ENCODE measurements at places on chromosomes 3 and 15.

- no peak for DNase-seq
Measured at GRCh38 chr3:184733181-184733580, 21.3 kb upstream of the MAGEF1 start.

DNA sequence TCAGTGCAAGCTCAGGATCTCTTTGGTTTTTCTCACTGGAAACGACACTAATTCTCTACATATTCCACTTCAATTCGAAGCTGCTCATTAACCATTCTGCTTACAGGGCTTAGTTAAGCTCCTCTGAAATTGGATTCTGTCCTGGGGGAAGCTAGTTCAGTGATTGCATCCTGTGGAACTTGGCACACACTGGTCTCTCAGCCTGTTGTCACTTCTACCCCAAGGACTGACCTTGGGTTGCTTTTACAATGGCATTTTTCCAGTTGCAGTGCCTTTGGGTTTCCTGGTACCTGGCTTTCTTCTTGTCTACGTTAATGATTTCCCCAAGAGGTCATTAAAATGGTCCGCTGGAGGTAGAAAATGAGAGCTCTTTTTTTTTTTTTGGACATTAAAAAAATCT lies 33.3 kb upstream of the GABRB3 start:
- no peak for DNase-seq

- no peak for DNase-seq
Measured at GRCh38 chr15:23424111-23424904, 22.7 kb downstream of the GOLGA6L2 start.

DNA sequence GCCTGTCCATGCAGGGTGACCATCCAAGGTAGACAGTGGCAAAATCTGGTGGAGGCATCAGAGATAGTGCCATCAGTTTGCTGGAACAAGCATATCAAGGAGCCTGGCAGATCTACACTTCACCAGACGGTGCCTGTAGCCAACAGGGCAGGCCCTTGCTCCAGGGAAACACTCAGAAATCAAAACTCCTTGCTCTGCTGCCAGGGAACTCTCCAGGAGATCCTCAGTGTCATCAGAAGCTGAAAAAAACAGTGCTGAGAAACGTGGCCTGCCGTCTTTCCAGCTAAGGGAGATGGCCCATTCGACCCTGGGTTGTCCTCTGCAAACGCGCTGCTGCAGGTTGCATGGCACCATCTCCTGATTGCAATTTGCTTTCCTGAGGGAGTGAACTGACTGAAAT lies 30.5 kb upstream of the ATP13A3 start:
- DNase-seq = no peak

- no peak for DNase-seq
Measured at GRCh38 chr3:39506863-39507262, 39.4 kb downstream of the MOBP start.

- no peak for DNase-seq
Measured at GRCh38 chr3:185422677-185423076, 59.7 kb downstream of the MAP3K13 start.

GRCh38 chr3:20975188-20975651 lies 775.8 kb downstream of the ZNF385D start:
- DNase-seq = no peak

- DNase-seq = no peak
Measured at GRCh38 chr3:149765762-149766334, 13.6 kb upstream of the COMMD2 start.

DNA sequence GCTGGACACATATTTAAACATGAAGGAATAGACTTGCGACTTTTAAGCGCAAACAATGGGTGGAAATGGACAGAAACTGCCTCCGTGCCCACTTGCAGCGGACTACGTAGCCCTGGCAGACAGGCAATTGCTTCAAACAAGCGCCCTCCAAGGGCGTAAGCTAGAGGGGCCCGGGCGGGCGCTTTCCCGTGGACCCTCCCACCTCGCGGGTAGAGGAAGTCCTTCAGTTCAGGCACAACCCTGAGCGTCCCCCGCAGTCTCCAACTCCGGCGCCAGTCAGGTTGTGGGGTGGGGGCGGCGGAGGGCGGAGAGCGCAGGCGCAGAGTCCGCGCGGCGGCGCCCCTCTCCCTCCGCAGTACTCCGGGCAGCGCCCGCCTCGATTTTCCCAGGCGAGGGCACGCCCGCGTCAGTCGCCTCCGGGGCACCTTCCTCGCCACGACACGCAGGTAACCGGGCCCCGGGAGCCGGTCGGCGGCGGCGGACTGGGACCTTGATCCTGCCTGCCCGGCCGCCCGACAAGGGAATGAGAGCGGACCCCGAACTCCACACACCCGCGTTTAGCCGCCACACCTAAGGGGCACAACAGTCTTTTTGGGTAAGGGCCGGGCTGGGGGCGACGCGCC lies at the start of gene SLC35G2:
Gene SLC35G2, plus strand, starts transcription at position 358 of the 623 bp plus-strand sequence. CDS start 35,335 bp downstream, outside the sequence.
- no peak for DNase-seq

GRCh38 chr3:151216641-151217607 lies 13.9 kb upstream of the GPR171 start:
- no peak for DNase-seq

GRCh38 chr15:47340571-47340920 lies 376.8 kb upstream of the SEMA6D start:
- DNase-seq = no peak

- DNase-seq = no peak
Measured at GRCh38 chr15:76916369-76916768, 11.2 kb upstream of the SCAPER start.

GRCh38 chr3:124878561-124879336 lies 8.4 kb downstream of the ITGB5 start:
- DNase-seq = no peak

DNA sequence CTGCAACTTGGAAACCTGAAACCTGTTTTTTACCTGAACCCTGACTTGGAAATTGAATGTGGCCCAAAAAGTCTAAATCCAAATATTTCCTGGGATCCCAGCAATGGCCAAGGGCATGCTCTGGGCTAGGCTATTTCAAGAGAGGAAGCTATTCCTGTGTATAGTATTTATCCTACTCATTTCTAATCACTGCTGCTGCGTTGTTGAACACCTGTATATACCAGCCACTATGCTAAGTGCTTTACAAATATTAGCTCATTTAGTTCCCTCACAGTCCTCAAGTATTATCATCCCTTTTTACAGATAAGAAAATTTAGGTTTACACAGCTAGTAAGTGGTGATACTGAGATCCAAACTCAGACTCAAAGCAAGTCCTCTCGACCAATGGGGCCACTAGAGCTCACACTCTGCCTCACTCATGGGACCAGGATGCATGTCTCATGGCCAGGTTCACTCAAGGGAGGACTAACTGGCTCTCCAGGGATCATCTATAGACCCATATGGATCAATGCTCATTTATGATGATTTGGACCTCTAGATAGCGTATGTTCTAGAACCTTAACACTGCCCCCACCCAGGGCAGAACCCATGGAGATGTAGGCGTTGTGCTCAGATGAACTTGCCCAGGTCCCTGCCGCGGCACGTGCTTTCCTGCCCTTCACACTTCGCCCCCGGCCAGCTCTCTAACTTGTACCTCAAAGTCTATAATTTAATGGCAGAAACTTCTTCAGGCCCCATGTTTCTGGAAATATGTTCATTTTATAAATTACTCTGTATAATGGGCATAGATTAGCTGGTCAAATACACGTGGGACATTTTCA lies 2.6 kb upstream of the CCR4 start:
- DNase-seq = no peak

DNA sequence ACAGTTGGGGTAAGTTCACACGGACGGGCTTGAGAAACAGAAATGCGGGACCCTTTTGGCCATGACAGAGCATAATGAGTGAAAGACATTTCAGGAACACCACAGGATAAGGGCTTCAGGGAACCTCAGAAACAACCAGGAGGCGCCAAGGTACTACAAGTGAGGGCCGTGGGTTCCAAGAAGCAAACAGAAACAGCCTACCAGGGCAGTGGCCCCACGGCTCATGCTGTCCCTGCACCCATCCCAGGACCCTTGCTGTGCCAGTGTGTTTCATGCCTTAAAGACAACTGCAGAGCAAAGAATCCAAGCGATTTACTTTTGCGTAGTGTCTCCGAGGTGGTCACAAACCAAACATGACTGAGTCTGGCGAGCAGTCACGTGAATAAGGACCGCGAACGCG lies 54.0 kb downstream of the RUBCN start:
- no peak for DNase-seq

DNA sequence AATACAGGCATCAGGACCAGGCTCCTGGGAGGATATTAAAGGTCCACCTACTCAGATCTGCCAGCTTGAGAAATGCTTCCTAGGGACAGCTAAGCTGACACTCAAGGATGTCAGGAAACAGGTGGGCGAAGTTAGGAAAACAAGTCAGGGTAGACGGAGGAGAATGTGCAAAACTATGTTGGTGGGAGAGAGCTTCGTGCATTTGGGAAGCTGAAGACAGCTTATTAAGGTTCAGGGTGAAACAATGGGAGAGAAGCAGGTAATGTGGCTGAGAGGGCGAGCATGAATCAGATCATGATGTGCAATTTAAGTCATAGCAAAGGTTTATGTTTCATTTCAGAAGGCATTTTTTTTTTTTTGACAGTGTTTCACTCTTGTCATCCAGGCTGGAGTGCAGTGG lies 297.2 kb upstream of the ATP10A start:
- no peak for DNase-seq

DNA sequence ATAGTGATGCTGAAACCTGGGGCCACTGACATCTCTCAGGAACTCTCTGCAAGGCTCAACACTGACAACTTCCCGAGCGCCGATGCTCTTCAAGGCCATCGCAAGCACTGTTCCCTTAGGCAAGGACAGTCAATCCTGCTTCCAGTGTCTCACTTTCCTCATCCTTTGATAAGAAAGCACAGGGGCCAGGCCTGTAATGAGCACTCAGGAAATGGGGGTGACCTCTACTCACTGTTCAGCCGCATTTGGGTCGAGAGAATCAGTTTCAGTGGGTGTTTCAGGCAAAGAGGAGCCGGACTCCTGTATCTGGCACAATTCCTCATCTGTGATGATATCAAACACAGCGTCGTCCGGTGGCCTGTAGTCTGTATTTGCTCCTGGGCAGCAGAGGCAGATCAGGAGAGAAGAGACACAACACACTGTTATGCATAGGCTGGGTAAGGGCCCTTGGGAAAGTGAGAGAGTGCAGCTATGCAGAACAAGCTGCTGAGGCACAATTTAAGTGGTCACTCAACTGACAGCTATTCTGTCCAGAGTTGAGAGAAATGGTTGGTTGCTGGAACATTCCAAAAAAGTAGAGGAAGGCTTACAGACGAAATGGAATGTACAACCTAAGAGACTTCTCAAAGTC lies 11.9 kb downstream of the CXCR6 start:
- no peak for DNase-seq

DNA sequence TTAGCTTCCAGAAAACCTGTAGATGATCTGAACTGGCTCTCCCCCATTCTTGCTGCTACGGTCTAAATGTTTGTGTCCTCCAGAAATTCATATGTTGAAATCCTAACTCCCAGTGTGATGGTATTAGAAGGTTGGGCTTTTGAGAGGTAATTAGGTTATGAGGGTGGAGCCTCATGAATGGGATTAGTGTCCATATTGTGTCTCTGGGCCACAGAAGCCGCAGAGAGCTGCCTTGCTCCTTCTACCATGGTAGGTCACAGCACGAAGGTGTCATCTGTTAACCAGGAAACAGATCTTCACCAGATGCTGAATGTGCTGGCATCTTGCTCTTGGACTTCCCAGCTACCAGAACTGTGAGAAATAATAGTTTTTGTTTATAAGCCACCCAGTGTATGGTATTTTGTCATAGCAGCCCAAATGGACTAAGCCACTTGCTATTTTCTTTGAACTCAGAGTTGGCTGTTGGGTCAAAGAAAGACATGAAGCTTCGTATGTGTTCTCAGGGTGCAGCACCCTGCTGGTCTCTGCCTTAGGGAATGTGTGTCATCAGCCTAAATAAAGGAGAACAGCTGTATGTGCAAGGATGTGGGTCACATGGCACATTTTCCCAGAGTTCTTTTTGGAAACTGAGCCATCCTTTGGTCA lies 317.5 kb upstream of the SLCO3A1 start:
- DNase-seq = no peak

- no peak for DNase-seq
Measured at GRCh38 chr3:9721015-9721699, 10.4 kb upstream of the BRPF1 start.

GRCh38 chr3:186073641-186074040 lies 35.2 kb downstream of the ETV5 start:
- no peak for DNase-seq

GRCh38 chr15:31740203-31740602 lies 290.1 kb upstream of the CHRNA7 start:
- DNase-seq = no peak

- DNase-seq = no peak
Measured at GRCh38 chr3:193605876-193606275, 12.9 kb downstream of the OPA1 start.

GRCh38 chr3:133413161-133414020 lies 13.5 kb downstream of the BFSP2 start:
- DNase-seq = no peak

DNA sequence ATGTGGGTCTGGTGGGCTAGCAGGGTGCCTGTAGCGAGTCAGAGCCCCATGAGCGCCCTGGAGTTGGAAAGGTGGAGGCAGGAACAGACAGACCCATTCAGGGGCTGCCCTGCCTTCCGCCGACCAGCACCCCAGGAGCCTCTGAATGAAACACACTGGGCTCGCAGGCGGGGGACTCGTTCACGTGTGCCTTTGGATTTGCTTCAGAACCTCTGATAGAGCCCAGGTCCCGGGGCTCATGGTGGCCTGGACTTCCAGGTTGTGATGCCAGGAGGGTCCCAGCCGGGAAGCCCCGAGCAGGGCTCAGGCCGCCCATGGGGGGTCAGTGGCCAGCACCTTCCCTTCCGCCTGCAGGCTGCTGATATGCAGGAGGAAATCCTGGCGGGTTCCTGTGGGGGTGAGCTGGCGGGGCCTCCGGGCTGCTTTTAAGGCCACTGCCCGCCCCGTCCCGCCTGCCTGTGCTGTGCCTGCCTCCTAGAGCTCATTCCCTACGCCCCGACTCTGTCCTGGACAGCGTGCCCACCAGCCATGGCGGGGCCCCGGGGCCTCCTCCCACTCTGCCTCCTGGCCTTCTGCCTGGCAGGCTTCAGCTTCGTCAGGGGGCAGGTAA lies at the start of gene STAB1:
Gene STAB1, plus strand, starts transcription at position 453 of the 610 bp plus-strand sequence. Its CDS starts 76 bp downstream, at position 529.
- no peak for DNase-seq

- DNase-seq = no peak
Measured at GRCh38 chr15:27867861-27868260, 231.3 kb downstream of the OCA2 start.

DNA sequence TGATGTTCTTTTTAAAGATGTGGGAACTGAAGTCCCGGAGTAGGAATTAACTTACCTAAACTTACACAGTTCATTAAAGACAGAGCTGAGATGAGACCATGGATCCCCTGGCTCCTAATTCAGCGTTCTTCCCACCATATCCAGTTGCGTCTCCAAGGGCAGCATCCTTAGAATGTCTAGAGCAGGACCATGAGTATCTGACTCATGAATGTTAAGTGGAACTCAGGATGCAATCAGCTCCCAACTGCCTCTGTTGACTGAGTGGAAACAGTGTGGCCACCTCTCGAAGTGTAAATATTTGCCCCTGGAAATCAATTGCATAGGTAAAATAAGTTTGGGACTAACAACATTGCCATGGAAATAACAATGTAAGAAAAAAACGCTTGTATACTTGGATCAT lies 2.5 kb downstream of the SNTN start:
- no peak for DNase-seq
